Neural progenitor cell (in vitro differentiated cells): ENCODE measurements at places on chromosomes 7 and 10. TPM values are rescaled to one million over a fixed set of nuclear protein-coding genes. Genes with fewer than 3 reads are reported as not detected.

GRCh38 chr7:142615508-142615907 is 133.8 kb upstream of the PRSS1 start:
- DNase-seq = no peak

The PIP gene
- not detected in 2 replicates for total RNA-seq

The BTBD16 gene
- total RNA-seq = not detected in 2 replicates

- no peak for DNase-seq
These were observed 64.9 kb downstream of the CUL1 start for GRCh38 chr7:148763622-148764021.

The TRIL gene
- total RNA-seq = 8.5 and 14.3 TPM in 2 replicates

GRCh38 chr10:89887830-89888229 is 186.4 kb downstream of the KIF20B start:
- no peak for DNase-seq

- DNase-seq = peak; percentile 48
These were observed 15.5 kb upstream of the ICA1 start for GRCh38 chr7:8277394-8277982.

The MYL10 gene
- total RNA-seq = not detected in 2 replicates

The ASZ1 gene
- total RNA-seq = not detected in 2 replicates

- peak; percentile 98 for DNase-seq
These were observed 35.6 kb upstream of the SPDYE3 start for GRCh38 chr7:100271716-100272537.

GRCh38 chr7:32336726-32337125 is 153.5 kb downstream of the LSM5 start:
- DNase-seq = no peak

DNA sequence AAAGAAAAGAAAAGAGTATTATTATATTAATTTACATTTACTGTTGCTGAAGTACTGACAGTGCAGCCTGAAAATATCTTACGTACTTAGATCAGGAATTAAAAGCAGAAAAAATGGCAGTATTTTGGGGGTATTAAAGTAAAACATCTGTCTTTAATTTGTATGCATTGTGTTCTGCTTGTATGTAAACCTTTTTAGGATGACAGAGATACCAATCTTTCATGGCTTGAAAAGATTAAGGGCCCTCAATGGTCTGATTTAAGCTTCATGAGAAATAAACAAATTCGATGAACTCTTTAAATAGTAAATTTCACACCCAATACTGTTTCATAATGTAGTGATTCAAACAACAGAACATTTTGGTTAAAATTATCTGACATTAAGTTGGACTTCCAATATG is 116.3 kb downstream of the MLLT10 start:
- no peak for DNase-seq

DNA sequence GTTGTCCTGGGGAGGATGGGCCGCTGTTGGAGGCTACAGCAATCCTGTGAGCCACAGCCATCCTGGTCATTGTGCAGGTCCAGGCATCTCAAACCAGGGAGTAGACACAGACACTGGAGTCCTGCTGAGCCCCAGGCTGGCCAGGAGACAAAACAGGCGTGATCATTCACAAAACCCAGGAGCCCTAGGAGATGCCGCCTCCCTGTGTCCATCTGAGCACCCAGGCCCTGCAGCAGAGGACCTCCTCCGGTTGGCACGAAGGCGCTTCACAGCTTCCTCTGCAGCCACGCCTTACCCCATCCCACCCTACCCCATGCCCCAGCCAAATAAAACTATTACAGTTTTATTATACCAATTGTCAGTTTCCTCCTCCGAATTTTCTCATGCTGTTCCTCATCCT is 183.6 kb downstream of the PLXNA4 start:
- DNase-seq = no peak

The STEAP1B gene
- total RNA-seq = 1.6 and 3.0 TPM in 2 replicates

The GRM3 gene
- total RNA-seq = 13.6 and 22.2 TPM in 2 replicates

DNA sequence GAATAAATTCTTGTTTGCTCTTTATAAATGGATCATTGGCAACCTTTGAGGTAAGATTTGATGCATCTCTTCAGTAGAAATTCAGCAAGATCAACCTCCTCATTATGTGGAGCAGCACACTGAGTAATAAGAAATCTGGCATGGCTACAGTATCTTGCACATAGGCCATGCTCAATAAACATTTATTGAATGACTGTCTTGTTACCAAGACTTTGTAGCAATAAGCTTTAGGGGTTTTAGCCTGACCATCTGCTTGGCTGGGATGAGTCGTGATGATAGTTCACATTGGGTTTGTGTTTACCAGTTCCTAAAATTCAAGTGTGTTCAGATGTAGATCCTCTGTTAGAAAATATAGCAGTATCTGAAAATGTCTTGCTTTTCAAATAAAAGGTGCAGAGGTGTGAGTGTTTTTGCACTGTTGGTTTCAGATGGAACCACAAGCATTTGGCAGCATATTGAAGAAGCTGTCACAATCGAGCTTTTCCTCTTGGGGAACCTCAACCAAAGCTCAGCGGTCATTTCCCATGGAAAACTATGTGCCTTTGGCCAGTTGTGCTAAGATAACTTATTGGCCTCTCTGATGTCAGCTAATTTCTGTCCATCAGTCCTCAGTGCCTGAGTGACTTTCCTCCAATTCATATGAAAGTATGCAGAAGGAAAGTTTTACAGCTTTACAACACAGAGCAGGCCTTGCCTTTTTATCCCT is 442.6 kb downstream of the GFRA1 start:
- no peak for DNase-seq
